Cortex of kidney (tissue), 1 donor: ENCODE measurements at places on chromosomes 13 and 19.

- no peak for DNase-seq
Measured at GRCh38 chr13:39025433-39025839, 12.5 kb downstream of the PROSER1 start.

- no peak for DNase-seq
Measured at GRCh38 chr19:8525401-8525684, 11.4 kb upstream of the ZNF414 start.

DNA sequence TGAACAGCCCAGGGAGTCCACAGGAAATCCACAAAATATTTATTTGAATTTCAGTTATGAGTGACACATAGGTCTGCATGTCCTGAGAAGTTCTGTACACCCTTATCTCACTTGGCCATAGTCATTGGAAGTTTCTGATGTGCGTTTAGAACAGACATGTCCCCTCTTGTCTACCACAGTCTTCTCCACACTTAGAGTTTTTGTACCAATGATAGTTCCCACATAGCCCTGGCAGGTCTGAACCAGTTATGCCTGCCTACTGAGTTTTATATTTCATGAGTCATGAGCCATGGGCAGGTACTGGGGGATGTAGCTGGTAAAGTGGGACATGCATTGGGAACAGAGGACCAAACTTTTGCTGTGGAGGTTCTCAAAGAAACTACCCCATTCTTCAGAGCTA lies 11.3 kb downstream of the ZNF132 start:
- no peak for DNase-seq

DNA sequence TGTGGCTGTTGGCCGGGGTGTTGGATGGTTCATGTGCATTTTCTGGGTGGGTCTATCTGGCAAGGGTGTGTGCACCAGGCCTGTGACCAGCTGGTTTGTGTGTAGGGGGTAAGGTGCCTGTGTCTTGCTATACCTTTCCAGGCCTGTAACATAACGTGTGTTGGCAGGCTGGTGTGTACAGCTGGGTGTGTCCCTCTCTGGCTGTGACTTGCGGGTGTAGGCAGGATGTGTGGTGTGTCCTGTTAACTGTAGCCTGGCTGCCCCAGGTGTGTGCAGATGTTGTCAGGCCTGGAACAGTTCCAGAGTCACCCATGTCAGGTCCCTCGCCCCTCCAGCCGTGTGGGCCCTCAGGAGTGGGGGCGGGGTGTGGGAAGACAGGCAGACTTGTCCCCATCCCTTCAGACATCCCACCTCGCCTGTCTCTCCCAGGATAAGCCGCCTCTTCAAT lies 9.8 kb downstream of the KCTD15 start:
- DNase-seq: no peak

GRCh38 chr13:44425041-44425814 lies 51.6 kb downstream of the SERP2 start:
- no peak for DNase-seq

DNA sequence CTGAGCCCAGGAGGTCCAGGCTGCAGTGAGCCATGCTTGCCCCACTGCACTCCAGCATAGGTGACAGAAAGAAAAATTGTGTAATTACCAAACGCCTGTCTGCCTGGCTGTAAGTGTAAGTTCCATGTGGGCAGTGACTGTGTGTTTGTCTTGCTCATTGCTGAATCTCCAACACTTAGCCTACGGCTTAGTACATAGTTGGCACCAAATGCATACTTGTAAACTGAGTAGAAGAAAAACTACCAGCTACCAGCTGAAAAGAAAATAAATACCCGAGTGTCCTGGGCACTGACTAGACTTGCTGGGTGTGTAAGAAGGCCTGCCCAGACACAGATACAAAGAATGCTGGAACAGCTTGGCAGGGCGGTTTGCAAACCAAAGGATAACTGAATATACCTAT lies 2.7 kb upstream of the CEBPG start:
- DNase-seq: no peak

DNA sequence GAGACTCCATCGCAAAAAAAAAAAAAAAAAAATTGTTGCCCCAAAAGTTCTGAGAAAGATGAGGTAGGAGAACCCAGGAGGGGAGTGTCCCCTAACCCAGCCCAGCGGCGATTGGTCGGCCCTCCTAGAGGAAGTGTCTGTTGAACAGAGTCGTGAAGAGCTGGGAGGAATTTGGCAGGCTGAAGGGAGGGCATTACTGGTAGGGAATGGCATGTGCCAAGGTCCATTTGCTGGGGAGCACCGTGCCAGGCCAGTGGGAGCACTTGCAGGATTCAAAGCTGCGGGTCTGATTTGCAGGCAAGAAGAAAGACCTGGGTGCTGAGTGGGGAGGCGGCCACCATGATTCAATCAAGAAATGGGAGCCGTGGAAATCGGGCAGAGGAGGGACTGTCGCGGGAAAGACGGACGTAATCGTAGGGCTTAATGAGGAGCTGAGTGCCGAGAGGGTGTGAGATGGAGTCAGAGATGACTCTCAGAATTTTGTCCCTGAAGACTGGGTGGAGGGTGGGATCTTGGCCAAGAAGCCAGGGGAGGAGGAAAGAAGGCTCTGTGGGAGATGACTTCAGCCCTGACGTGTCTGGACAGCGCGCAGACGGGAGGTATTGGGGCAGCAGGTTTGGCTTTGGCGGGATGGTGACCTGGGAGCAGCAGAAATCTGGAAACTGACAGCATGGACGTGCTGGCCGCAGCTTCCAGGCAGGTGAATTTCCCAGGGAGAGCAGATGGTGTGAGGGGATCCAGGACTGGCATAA lies 15.4 kb downstream of the CERS4 start:
- no peak for DNase-seq

- no peak for DNase-seq
Measured at GRCh38 chr13:74871369-74872070, 610.4 kb downstream of the TBC1D4 start.

GRCh38 chr19:6693681-6694080 lies 23.7 kb upstream of the TNFSF14 start:
- no peak for DNase-seq

DNA sequence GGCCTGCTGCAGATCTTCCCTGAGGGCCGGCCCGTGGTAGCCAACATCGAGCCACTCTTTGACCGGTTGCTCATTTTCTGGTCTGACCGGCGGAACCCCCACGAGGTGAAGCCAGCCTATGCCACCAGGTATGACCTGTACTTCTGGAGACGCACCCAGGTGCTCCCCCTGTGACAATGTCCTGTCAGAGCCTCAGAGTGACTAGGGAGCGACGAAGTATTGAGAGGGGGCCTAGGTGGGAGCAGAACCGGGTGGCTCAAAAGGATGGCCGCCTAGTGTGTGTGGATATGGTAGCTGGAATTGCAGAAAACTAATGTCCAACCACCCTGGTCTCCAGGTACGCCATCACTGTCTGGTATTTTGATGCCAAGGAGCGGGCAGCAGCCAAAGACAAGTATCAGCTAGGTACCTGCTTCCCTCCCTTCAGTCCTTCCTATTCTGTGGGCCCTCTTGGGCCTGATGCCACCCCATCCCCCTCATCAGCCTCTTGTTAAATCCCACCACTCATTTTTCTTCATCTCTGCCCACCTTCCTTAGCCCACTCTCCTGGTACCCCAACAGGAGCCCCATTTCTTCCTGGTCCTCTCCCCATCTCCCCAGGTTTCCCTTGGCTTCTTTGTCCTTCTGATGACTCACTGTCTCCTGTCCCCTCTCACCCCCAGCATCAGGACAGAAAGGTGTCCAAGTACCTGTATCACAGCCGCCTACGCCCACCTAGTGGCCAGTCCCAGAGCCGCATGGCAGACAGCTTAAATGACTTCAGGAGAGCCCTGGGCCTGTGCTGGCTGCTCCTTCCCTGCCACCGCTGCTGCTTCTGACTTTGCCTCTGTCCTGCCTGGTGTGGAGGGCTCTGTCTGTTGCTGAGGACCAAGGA lies 8.4 kb downstream of the EGLN2 start:
- no peak for DNase-seq

- no peak for DNase-seq
Measured at GRCh38 chr19:21410166-21410565, 13.2 kb downstream of the ZNF493 start.

DNA sequence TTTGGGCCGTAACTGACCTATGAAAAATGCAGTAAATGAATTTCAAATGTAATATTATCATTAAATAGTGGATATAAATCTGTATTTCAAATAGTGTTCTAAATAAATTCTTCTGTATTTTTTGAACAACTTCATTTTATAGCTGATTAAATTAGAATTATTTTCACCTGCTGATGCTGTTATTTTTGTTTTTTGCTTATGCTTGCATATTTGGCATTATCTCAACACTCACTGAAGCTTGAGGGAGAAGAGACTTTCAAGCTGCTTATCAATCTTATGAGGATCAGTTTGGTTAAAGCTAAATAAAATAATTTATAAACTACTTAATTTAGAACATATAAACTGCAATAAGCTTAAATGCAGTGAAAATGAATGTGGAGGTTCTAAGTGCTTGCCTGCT lies 251.3 kb upstream of the PCDH9 start:
- no peak for DNase-seq

DNA sequence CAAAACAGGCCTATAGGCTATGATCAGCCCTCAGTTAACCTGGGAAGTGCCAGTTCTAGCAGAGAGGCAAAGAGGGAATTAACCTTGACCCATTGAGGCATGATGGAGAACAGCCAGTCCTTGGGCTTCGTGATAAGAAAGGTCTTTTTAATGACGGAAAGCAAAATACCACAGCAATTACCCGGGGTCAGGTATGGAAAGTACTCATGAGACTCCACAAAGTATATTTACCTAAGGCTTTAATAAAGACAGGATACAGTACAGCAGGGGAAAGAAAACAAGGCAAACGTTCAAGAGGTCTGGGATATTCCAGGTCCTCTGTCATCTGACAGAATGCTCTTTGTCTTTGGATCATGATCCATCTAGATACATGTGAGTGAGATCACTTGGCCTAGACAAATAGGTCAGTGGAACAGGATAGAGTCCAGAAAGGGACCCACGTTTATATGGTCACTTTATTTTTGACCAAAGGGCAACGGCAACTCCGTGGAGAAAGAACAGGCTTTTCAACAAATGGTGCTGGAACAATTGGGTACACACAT lies 52.2 kb downstream of the WDFY2 start:
- no peak for DNase-seq

- DNase-seq: no peak
Measured at GRCh38 chr13:114109641-114110041, 22.8 kb downstream of the RASA3 start.

DNA sequence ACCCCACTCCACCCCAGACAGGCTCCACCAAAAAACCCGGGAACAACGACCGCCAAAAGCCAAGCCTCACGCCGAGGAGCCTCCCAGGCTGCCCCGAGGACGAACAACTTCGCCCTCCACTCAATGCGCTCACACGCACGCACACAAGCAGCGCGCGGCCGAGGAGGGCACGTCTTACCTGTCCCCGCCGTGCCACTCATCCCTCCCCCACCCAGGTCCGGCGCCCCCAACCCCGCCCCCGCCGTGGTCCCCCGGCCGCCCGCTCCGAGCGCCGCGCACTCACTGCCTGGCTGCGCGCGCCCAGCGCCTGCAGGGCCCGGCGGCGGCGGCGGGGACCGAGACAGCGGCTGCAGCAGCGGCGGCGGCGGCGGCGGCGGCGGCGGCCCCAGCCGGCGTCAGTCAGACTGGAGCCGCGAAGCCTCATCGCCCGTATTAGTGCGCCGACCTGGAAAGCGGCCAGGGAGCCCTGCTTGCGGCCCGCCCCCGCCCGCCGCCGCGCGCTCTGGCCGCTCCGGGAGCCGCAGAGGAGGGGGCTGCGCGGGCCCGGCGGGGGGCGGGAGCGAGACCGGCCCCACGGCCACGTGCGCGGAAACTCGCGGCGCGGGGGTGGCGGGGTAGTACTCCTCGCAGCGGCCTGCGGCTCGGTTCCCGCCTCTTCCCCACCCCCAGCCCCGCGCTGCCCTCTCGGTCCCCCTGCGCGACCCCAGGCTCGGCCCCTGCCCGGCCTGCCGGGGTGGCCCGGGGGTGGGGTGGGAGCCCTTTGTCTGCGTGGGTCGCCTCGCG lies at the start of gene SMAD9:
Gene SMAD9, minus strand, starts transcription at position 406 of the 783 bp plus-strand sequence. CDS start 40,549 bp downstream, outside the sequence.
- DNase-seq: no peak

DNA sequence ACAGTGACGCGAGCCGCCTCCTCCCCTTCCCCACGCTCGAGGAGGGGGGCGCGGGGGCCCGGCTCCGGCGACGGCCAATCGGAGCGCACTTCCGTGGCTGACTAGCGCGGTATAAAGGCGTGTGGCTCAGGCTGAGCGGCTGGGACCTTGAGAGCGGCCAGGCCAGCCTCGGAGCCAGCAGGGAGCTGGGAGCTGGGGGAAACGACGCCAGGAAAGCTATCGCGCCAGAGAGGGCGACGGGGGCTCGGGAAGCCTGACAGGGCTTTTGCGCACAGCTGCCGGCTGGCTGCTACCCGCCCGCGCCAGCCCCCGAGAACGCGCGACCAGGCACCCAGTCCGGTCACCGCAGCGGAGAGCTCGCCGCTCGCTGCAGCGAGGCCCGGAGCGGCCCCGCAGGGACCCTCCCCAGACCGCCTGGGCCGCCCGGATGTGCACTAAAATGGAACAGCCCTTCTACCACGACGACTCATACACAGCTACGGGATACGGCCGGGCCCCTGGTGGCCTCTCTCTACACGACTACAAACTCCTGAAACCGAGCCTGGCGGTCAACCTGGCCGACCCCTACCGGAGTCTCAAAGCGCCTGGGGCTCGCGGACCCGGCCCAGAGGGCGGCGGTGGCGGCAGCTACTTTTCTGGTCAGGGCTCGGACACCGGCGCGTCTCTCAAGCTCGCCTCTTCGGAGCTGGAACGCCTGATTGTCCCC lies at the start of gene JUNB:
Gene JUNB, plus strand, starts transcription at position 142 of the 706 bp plus-strand sequence. Its CDS starts 286 bp downstream, at position 428.
- no peak for DNase-seq

GRCh38 chr13:110808138-110808537 lies 94.6 kb downstream of the ING1 start:
- DNase-seq: no peak

DNA sequence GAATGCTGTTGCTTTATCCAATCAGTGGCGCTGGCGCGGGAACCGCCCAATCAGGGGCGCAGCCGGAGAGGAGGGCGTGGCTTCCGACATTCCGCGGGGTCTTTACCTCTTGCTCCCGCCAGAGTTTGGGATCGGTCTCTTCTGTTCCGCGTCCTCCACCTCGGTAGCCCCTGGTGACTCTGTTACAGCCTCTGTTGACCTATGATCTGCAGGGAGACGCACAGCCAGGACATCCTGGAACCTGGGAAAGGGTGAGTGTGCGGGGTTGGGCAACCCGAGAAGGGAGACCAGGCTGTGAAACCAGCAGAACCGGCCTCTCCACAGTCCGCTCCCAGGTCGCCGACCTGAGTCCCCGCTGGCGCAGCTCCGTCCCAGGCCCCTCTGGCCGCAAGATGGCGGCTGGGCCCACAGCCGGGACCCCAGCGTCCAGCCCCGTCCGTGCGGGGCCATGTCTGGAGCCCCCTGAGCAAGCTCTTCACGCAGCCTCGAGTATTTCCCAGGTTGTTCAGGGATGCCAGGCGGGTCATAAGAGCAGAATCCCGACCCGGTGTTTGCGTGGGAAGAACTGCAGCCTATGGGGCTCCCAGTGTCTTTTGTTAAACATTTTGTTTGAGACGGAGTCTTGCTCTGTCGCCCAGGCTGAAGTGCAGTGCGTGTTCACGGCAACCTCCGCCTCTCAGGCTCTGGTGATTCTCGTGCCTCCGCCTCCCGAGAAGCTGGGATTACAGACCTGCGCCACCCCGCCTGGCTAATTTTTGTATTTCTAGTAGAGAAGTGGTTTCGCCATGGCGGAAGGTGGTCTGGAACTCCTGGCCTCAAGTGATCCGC lies 4.4 kb upstream of the ZNF681 start:
- DNase-seq: peak; percentile 61

GRCh38 chr13:57704031-57704430 lies 72.5 kb downstream of the PCDH17 start:
- no peak for DNase-seq

- DNase-seq: no peak
Measured at GRCh38 chr19:31955061-31955460, 390.3 kb upstream of the ZNF507 start.
